ENCODE measurements at places on chromosomes 5 and 9.

DNA sequence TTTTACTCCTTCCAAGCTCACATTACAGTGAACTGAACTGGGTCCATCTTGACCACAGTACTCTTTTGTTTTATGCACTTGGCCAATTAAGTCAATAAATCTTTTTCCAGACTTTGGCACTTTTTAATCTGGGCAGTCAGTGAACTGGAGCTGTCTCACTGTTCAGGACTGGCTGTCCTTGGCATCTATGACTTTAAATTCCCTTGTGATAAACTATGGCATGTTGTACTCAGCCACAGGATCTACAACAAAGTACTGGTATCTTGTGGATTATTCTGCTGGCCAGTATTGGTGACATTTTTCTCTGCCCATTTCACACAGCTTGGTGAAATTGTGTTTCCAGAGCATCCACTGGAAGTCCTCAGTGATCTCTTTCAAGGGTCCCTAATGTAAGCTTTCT, 1144.8 kb upstream of the SEMA6A start:
- DNase-seq, result no peak

- no peak for DNase-seq
Measured at GRCh38 chr9:104087894-104088293, 6.2 kb upstream of the SMC2 start.

- DNase-seq, result no peak
Measured at GRCh38 chr9:121748074-121748473, 96.6 kb downstream of the DAB2IP start.

DNA sequence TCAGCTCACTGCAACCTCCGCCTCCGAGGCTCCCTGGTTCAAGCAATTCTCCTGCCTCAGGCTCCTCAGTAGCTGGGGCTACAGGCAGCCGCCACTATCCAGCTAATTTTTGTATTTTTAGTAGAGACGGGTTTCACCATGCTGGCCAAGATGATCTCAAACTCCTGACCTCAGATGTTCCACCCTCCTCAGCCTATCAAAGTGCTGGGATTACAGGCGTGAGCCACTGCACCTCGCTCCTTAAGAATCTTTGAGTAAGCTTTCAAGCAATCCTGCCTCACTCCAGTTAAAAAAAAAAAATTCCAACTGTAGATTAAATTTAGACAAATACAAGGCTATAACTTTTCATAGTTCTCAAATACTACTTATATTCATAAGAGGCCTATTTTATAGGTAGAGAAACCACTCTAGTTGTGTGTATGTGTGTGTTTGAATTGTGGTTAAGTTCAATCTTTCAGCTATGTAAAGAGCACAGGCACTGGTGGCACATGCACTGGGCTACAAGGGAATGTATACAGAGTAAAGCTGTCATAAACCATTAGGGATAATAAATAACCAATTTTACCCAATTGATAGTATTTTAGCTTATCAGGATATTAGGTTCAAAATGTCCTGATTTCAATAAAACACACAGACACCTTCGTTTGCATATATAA, 50.6 kb upstream of the RAPGEF6 start:
- no peak for DNase-seq

DNA sequence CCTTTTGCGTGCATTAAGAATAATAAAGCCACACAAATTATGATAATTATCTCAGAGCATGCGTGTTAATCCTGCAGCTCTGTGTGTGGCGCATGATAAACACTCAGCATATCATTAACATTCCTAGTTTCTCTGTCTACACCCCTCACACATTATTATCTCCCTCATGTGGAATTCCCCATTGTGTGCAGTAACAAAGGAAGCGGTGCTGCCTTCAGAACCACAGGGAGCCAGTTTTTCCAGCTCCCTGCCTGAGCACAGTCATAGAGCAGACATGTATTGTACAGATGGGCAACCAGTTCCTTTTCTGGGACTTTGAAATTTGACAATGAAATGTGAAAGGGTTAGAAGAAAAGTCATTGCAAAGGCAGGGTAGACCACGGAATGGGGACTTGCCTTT, 1365.5 kb upstream of the CDH9 start:
- no peak for DNase-seq

GRCh38 chr5:79560771-79561524, 47.0 kb upstream of the HOMER1 start:
- no peak for DNase-seq

- no peak for DNase-seq
Measured at GRCh38 chr5:168648576-168648975, 69.4 kb upstream of the PANK3 start.

DNA sequence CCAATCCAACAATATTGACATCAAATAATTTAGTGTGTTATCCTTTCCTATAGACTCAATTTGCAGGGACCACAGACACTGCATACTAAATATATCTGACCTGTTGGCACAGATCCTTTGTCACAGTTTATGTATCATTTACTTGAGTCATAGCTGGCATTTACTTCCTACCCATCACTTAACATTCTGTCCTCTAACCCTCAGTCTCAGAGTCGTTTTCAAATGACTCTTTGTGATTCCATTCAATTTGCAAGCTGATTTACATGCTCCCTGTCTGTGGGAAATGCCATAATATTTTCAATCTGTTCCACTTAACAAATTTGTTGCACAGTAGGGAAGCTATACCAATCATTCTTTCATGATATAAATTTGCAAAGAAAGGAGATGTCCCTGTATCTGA, 265.7 kb upstream of the EDIL3 start:
- no peak for DNase-seq

DNA sequence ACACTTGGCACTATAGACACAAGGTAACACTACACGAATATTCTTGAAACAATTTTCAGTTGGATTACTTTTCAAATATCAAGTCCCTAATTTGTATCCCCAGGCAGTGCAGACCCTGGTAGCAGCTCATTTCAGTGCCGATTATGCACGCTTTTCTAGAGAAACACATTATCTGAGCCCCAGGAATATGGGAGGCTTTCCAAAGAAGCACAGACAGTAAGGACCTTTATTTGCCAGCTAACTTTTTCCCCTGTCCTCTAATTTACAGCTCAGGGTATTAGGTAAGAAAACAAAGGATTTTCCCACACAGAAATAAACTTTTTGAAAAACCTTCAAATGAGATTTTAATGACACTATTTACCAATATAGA, 852.3 kb upstream of the DMAC1 start:
- no peak for DNase-seq

- no peak for DNase-seq
Measured at GRCh38 chr9:32722704-32723103, 60.6 kb upstream of the TMEM215 start.

DNA sequence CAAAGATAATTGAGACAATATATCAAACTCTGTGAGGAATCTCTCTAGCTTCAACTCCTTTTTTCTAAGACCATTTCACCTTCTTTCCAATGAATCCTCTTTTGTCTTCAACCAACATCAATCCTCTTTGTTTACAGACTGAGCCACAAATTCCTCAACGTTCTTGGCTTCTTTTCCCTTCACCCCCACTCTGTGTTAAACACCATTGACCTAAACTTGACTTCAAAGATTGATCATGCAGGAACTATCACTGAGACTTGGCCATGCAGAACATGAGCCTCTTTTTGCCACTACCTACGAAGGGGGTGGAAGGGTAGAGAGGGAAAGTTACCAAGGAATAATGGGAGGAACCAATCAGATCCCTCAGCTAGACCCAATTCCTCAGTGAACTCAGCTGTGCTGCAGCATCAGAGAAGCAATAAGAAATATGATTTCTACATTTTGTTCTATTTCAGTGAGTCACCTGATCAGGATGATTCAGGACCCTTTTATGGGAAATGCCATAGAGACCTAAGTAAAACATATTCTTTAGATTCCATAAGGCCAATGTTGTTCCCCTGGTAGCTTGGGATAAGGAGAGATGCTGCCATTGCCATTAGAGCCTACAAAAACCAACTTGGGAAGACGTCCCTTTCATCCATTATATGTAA, 187.7 kb upstream of the RGMB start:
- DNase-seq, result no peak

GRCh38 chr9:92829420-92829819, 48.4 kb downstream of the ZNF484 start:
- no peak for DNase-seq

DNA sequence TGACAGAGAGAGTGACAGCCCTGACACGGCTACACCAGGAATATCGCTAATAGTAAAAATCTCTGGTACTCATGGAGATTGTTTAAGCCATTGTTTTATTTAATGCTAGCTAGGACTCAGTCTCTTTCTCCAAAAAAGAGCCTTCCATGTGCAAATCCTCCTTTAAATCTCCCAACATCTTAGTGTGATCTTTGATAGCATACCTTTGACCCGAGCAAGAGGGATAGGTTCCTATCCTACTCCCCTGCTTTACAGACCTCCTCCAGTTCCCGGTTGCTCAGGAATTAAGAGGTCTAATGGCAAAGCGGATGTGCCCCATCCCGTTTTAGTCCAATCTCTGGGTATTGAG, 663 bp upstream of the FRMD3 start:
- no peak for DNase-seq

- no peak for DNase-seq
Measured at GRCh38 chr9:126915281-126915816, 767 bp downstream of the RALGPS1 start.

- no peak for DNase-seq
Measured at GRCh38 chr5:92674321-92674720, 906.7 kb downstream of the NR2F1-AS1 start.

GRCh38 chr5:171562822-171563221, 143.4 kb downstream of the FGF18 start:
- no peak for DNase-seq

DNA sequence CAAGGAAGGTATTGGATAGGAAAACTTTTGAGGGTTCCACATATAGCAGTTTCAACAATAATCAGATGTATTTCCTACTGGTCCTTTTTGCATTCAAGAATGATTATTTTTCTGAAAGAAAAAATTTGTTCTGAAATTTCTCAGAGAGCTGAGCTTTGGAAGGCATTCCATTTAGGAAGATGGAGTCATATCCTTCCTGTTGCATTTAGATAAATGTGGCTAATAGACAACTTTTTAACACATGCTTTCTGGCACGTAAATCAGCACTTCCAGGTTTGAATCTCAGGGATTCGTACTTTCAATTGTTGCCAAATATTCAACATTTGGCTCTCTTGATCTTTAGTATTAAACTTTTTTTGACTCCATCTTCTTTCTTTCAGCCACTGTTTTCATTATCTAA, 24.8 kb upstream of the TLR4 start:
- no peak for DNase-seq

- DNase-seq, result no peak
Measured at GRCh38 chr9:35103660-35104191, 795 bp upstream of the STOML2 start.

DNA sequence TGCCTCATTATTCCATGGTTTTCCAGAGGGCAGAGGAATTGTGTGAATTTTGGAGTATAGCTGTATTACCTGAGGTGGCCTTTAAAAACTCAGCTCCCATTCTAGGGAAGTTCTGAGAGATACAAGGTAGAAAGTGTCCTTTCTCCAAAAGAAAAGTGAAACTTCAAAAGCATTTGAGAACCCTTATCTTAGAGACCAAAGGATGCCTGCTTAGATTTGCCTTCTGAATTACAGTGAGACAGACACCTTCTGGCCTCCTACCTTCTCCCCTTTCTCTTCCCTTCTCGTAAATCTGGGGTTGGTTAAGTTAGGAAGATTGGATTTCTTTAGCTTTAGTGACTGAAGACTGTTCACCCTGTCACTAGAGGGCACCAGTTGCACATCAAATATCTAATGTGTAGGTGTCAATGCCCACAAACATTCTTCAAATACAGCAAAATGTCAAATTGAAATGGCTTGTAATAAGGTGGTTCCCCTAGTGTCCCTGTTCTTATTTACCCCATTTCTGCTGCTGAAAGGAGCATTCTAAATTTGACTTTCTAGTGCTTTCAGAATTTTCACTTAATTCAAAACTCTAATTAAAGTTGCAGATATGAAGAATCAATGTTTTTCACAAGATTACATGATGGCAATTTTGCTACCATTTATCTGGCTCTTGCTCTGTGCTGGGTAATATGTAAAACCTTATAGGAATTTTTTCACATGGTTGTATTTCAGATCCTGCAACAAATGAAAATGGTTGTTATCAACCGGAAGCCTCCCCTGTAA, 46.7 kb downstream of the PRRC1 start:
- no peak for DNase-seq

DNA sequence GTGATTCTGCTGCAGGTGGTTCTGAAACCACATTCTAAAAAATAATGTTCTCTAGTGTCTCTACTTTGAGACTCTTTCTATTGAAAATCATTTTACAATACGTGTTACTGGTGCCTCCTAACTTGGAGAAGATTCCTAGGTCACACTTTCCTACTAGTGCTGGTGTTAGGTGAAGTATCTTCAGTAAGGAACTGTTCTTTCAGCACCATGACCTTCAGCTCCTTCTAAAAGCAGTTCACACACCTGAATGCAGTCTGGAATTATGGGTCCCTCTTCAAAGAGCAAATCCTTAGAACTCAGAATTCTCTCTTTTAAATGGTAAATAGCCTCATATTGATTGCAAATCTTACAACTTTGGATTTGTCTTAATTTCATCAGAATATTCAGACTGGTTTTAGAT, 10.6 kb upstream of the DPYSL3 start:
- DNase-seq, result no peak

DNA sequence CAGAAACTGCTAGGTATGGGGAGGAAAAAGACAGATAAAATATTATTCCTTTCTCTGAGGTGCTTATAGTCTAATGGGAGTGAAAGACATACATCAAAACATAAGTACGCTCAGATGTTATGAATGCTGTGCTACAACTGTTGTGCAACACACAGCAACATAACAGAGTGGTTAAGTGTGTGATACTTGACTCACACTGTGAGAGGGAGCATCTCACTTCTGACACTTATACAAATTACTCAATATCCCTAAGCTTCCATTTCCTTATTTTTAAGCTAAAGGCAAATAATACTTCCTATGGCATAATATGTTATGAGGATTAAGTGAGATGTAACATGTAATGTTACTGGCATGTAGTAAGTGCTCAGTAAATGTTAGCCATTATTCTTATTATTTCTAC, 110.6 kb upstream of the FER start:
- no peak for DNase-seq

DNA sequence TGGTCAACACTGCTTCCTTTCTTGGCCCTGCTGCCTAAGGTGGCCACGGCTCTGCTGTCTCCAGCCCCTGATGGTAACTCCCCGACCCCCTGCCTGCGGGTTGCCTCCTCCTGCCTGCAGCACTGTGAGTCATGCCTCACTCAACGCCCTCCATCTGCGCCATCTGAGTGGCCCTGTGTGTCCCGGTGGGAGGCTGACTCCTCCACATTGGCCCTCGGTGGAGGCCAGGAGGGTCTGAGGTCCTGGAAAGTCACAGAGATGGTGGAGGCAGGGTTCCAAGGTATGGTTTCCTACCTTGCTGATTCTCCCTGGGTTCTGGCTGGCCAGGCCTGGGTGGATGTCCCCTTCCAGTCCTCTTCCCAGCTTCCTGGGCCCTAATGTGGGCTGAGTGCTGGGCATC, 64.5 kb upstream of the ADAMTS2 start:
- no peak for DNase-seq

GRCh38 chr5:42810834-42811590, 680 bp downstream of the SELENOP start:
- no peak for DNase-seq
